ENCODE measurements at places on chromosomes 7 and 10. TPM values are rescaled to one million over a fixed set of nuclear protein-coding genes. Genes with fewer than 3 reads are reported as not detected.

Gene KCNIP2
- 0.79 TPM for total RNA-seq

Gene GJD4
- not detected for total RNA-seq

Gene TMEM243
- 38.8 TPM for total RNA-seq

Gene IRF5
- 1.4 TPM for total RNA-seq

Gene OR6V1
- total RNA-seq, result not detected

Gene CPXM2
- 13.5 TPM for total RNA-seq

Gene AIFM2
- 6.0 TPM for total RNA-seq

Gene ITPRID1
- not detected for total RNA-seq

Gene TLX1
- not detected for total RNA-seq

Gene GPNMB
- 0.72 TPM for total RNA-seq
